Right ventricle myocardium superior (tissue), 1 donor: ENCODE measurements at places on chromosomes 3 and 15. TPM values are rescaled to one million over a fixed set of nuclear protein-coding genes. Genes with fewer than 3 reads are reported as not detected.

ZNF860 gene
- total RNA-seq = 0.08 TPM

GNAT1 gene
- total RNA-seq = not detected

SCAANT1 gene
- total RNA-seq = not detected

COL6A6 gene
- total RNA-seq = 1.7 TPM

SMCO1 gene
- 89.9 TPM for total RNA-seq

NOX5 gene
- not detected for total RNA-seq

CHCHD4 gene
- total RNA-seq = 35.9 TPM

SERINC4 gene
- total RNA-seq = 0.19 TPM
